ENCODE measurements at places on chromosomes 11 and 22. TPM values are rescaled to one million over a fixed set of nuclear protein-coding genes. Genes with fewer than 3 reads are reported as not detected.

Gene MTCH2
- total RNA-seq, result 110 TPM

Gene NFAM1
- total RNA-seq, result 0.15 TPM

Gene FCHSD2
- 24.1 TPM for total RNA-seq

Gene TUBA8
- total RNA-seq, result 4.3 TPM

Gene SLC6A5
- total RNA-seq, result not detected

Gene AKIP1
- total RNA-seq, result 39.9 TPM

Gene SYT7
- total RNA-seq, result not detected

Gene EFEMP2
- total RNA-seq, result 12.5 TPM

Gene GCAT
- 21.8 TPM for total RNA-seq

Gene ATG2A
- total RNA-seq, result 20.5 TPM

Gene LDLRAD3
- 0.22 TPM for total RNA-seq

Gene UBQLNL
- not detected for total RNA-seq

Gene HYOU1
- total RNA-seq, result 127 TPM

Gene SCYL1
- total RNA-seq, result 67.8 TPM

Gene LGALS12
- not detected for total RNA-seq

Gene FAM83F
- 0.41 TPM for total RNA-seq

Gene OR56B1
- 0.12 TPM for total RNA-seq

Gene MIOX
- total RNA-seq, result 0.59 TPM

Gene ANKRD13D
- 85.9 TPM for total RNA-seq

Gene IL17REL
- total RNA-seq, result 0.73 TPM

Gene PGA5
- not detected for total RNA-seq

Gene OR8J3
- total RNA-seq, result not detected

Gene KIRREL3
- not detected for total RNA-seq

Gene DESI1
- total RNA-seq, result 57.9 TPM

Gene SYTL2
- 10.2 TPM for total RNA-seq

Gene PRR5L
- 43.6 TPM for total RNA-seq

Gene CHRM1
- not detected for total RNA-seq

Gene ADAMTS15
- not detected for total RNA-seq

All from activated CD4-positive, alpha-beta memory T cell treated with anti-CD3 and anti-CD28 coated beads for 36 hours (primary cell).